ENCODE measurements at places on chromosomes 6 and 20.

GRCh38 chr20:35306931-35307517 lies 14.8 kb upstream of the FAM83C start:
- peaks cover 8% of the 10 kb centered on the region for H3K36me3 ChIP-seq
- H3K27me3 ChIP-seq = no peaks in the 10 kb centered on the region
- no peak overlapping the region for H3K4me3 ChIP-seq
- peaks cover 4% of the 10 kb centered on the region for H3K4me1 ChIP-seq

DNA sequence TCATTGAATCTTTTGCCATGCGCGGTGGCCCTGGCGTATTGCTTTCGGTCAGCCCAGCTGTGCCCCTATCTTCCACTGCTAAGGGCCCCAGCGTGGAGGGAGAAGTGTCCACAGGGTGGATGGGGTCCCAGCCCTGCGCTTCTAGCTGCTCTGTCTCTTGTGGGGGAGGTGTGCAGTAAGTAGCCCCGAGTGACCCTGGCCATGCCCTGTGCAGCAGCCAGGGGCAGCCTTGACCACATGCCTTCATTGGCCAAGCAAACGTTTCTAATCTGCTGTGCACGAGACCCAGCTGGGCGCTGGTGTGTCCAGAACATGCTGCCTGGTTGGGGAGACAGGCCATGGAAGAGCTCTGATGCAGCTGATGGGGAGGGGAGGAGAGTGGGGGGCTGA lies 13.6 kb downstream of the TMEM181 start:
- no peak for DNase-seq
- no peak overlapping the region for H3K4me3 ChIP-seq
- H3K27me3 ChIP-seq = no peaks in the 10 kb centered on the region
- H3K36me3 ChIP-seq = peaks cover 42% of the 10 kb centered on the region
- H3K27ac ChIP-seq = no peak overlapping the region

DNA sequence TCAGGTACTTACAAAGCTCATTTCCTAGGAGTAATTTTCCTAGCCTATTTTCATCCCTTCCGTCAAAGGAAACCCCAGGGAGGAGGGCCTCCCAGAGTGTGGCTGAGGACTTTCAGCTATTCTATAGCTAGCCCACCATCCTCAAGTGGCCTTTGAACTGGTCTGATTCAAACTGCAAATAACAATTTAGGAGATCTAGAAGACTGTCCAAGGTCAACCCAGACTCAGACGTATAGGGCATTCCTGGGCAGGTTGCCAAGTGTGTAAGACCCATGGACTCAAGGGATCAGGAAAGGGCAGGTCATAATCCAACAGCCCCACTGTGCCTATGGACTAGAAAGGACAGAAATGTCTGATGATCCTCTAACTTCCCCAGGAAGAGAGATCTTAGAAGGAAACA lies 2.1 kb upstream of the RRAGD start:
- no peaks in the 10 kb centered on the region for H3K36me3 ChIP-seq
- H3K27ac ChIP-seq = no peak overlapping the region
- DNase-seq = no peak

GRCh38 chr6:95994151-95994550 lies 21.6 kb upstream of the FUT9 start:
- no peak overlapping the region for H3K4me3 ChIP-seq
- H3K36me3 ChIP-seq = no peaks in the 10 kb centered on the region
- H3K4me1 ChIP-seq = no peaks in the 10 kb centered on the region
- no peaks in the 10 kb centered on the region for H3K27me3 ChIP-seq

DNA sequence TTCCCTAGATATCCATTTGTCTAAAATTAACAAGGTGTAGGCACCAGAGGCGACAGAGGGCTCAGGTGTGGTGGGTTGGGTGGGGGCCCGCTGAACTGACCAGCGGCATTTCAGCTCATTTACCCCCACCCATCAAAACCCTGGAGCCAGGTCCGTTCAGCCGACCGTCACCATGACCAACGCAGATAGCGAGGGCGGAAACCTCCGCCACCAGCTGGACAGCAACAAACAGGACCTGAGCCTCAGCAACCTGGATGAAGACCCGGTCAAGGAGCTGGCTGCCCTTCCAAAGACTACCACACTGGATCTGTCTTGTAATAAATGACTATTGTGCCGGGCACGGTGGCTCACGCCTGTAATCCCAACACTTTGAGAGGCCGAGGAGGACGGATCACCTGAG lies 120.8 kb upstream of the LGSN start:
- DNase-seq = no peak
- peaks cover 3% of the 10 kb centered on the region for H3K36me3 ChIP-seq
- no peaks in the 10 kb centered on the region for H3K4me1 ChIP-seq
- no peak overlapping the region for H3K4me3 ChIP-seq

DNA sequence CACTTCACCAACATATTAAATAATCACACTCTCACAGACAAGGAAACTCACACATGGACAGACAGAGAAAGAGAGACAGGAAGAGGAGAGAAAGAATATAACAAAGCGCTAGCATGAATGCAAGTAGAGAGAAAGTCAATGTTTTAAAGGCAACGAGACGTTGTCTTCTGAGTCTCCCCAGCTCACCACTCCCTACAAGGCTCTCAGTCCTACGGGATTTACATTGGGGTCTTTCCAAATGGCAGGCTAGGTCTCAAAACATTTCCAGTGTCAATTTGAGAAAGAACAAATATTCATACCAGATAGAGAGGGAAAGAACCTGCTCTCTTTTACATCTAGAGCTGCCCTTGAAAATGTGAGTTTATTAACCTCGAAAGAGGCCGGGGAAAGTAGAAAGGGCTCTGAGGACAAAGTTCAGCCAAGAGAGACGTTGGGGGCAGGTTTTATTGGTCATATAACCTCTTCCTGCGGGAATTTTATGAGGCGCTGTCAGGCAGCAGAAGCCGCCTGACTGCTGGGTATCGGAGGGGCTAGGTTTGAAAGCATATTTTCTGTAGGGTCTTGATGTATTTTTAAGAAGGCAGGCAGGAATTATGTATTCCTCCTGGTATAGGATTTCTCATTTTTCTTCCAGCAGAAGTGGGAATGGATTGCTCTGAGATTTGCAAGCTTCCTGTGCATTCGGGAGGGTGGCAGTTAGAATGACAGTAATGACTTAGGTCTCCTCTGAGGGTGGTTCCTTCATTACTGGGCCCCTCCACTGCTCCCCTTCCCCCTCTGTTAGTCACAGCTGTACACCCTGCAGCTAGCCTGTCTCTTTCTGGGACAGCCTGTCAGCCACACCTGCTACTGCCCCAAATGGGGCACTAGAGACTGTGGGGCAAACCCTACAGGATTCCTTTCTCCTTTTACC lies 34.4 kb upstream of the KIF16B start:
- H3K27ac ChIP-seq = no peak overlapping the region
- no peak overlapping the region for H3K4me3 ChIP-seq
- no peaks in the 10 kb centered on the region for H3K27me3 ChIP-seq
- H3K4me1 ChIP-seq = no peaks in the 10 kb centered on the region
- H3K36me3 ChIP-seq = no peaks in the 10 kb centered on the region
- DNase-seq = no peak

DNA sequence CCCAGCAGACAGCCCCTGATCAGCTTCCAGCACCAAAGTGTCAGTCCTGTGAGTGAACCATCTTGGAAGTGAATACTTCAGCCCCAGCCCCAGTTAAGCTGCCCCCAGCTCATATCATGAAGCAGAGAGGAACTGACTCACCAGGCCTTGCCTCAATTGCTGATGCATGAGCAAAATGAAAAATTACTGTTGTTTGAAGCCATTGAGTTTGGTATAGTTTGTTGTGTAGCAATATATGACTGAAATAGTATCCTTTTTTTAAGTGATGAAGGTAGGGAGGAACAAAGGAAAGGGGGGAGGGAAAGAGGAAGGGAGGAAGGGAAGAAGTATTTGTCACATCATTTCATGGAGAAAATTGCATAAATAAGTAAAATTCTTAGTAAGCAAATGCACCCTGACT lies 266.4 kb downstream of the MAFB start:
- no peaks in the 10 kb centered on the region for H3K4me1 ChIP-seq
- H3K36me3 ChIP-seq = no peaks in the 10 kb centered on the region
- H3K4me3 ChIP-seq = no peak overlapping the region
- H3K27me3 ChIP-seq = no peaks in the 10 kb centered on the region
- no peak overlapping the region for H3K27ac ChIP-seq
- no peak for DNase-seq

DNA sequence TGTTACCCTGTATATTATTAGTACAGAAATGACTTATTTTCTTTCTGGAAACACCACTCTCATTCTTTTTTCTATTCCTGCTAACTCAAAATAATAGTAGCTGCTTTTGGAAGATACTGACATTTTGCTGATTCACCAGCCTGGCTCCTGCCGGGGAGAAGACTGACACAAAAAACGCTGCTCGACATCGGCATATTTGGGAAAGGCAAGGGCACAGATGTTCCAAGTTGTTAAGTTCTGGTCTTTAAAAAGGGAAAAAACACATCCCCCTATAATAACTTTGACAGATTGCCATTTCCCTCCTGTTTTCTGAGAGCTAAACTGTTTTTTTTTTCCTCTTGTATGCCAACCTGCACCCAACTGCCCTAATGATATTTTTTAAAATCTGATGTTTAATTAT lies 55.4 kb downstream of the CTNNBL1 start:
- no peaks in the 10 kb centered on the region for H3K27me3 ChIP-seq
- H3K4me1 ChIP-seq = peaks cover 8% of the 10 kb centered on the region
- no peak overlapping the region for H3K27ac ChIP-seq
- peaks cover 7% of the 10 kb centered on the region for H3K36me3 ChIP-seq

GRCh38 chr6:130132286-130132701 lies 90.5 kb downstream of the SAMD3 start:
- H3K36me3 ChIP-seq = peaks cover 2% of the 10 kb centered on the region
- no peak overlapping the region for H3K4me3 ChIP-seq
- no peak overlapping the region for H3K27ac ChIP-seq

DNA sequence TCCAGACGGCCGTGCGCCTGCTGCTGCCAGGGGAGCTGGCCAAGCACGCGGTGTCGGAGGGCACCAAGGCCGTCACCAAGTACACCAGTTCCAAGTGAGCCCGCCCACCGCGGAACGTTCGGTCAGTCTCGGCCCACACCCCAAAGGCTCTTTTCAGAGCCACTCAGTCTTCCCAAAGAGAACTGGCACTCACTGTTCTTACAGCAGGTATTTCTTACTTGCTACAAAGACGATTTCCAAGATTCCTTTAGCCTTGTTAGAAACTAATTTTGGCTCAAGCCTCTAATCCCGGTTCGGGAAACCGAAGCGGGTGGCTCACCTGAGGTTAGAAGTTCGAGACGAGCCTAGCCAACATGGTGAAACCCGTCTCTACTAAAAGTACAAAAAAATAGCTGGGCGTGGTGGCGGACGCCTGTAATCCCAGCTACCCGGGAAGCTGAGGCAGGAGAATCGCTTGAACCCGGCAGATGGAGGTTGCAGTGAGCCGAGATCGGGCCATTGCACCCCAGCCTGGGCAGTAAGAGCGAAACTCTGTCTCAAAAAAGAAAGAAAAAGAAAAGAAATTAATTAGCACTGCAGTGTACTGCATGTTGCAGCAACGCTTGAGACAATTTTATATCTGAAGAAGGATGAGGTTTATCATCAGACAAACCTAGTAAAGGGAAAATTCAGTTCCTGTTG lies 73.1 kb downstream of the OR2B2 start:
- H3K36me3 ChIP-seq = no peaks in the 10 kb centered on the region
- H3K27ac ChIP-seq = peak overlapping the region; percentile 37
- H3K27me3 ChIP-seq = no peaks in the 10 kb centered on the region

GRCh38 chr20:25258828-25259227 lies 10.9 kb downstream of the PYGB start:
- peaks cover 47% of the 10 kb centered on the region for H3K36me3 ChIP-seq
- H3K4me1 ChIP-seq = no peaks in the 10 kb centered on the region
- no peak for DNase-seq
- H3K27me3 ChIP-seq = no peaks in the 10 kb centered on the region

DNA sequence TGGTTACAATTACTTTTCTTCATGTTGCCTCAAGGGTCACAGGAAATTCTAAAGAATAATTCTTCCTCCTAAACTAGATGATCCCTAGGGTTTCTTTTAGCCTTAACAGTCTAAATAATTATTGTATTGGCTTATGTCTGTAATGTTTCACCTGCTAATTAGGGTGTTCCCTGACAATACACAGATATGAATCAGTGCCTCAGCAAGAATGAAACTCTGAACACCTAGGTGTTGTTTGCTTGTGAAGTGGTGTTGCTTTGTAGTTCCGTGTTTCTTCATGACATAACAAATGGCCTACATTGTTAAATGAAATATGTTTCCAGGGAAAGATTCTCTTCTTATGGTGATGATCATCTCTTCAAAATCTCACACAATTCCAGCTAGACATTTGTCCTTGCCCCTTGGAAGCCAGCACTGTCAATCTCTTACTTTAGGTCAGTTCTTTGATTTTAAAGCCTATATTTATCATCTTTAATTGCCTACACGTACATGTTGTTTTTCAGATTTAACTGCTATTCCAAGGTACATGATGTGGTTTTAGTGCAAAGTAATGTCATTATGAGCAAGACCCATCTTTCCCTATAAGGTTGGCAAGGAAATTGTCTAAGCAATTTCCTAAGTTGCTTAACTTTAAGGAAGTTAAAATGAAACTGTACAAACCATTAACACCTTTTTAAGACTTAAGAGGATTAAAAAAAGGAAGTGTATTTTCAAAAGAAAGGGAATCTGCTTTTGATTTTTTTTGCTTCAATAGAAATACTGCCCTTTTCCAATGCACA lies 111.9 kb downstream of the TBC1D7 start:
- DNase-seq = no peak
- H3K27me3 ChIP-seq = no peaks in the 10 kb centered on the region
- H3K36me3 ChIP-seq = no peaks in the 10 kb centered on the region
- H3K4me1 ChIP-seq = no peaks in the 10 kb centered on the region
- no peak overlapping the region for H3K27ac ChIP-seq

- DNase-seq = no peak
- no peaks in the 10 kb centered on the region for H3K4me1 ChIP-seq
- no peak overlapping the region for H3K4me3 ChIP-seq
- H3K27me3 ChIP-seq = no peaks in the 10 kb centered on the region
Observed at GRCh38 chr20:43160941-43161340, 28.8 kb downstream of the PTPRT start.

GRCh38 chr6:13488015-13488895 lies 855 bp upstream of the GFOD1 start:
- peaks cover 7% of the 10 kb centered on the region for H3K4me1 ChIP-seq
- peak overlapping the region; percentile 60 for H3K4me3 ChIP-seq
- H3K27me3 ChIP-seq = peaks cover 24% of the 10 kb centered on the region
- DNase-seq = no peak
- no peaks in the 10 kb centered on the region for H3K36me3 ChIP-seq

- H3K27me3 ChIP-seq = no peaks in the 10 kb centered on the region
- no peak for DNase-seq
- H3K4me1 ChIP-seq = no peaks in the 10 kb centered on the region
Observed at GRCh38 chr6:105164418-105164817, 15.4 kb downstream of the POPDC3 start.

GRCh38 chr6:105036351-105036750 lies 79.4 kb downstream of the LIN28B start:
- no peaks in the 10 kb centered on the region for H3K27me3 ChIP-seq
- H3K27ac ChIP-seq = peak overlapping the region; percentile 80
- H3K4me3 ChIP-seq = no peak overlapping the region
- H3K4me1 ChIP-seq = peaks cover 35% of the 10 kb centered on the region
- DNase-seq = peak; percentile 63

- H3K4me3 ChIP-seq = no peak overlapping the region
- no peak overlapping the region for H3K27ac ChIP-seq
- peaks cover 14% of the 10 kb centered on the region for H3K4me1 ChIP-seq
- DNase-seq = no peak
- H3K36me3 ChIP-seq = no peaks in the 10 kb centered on the region
Observed at GRCh38 chr20:46423342-46423741, 16.9 kb upstream of the ELMO2 start.

Data from neuronal stem cell (in vitro differentiated cells).